ENCODE measurements at places on chromosomes 7 and 10.

GRCh38 chr7:100867040-100867775, at the start of gene TRIP6:
TSS of gene TRIP6 (plus strand) at chr7:100867387. CDS start at chr7:100867498, 111 bp downstream.
- DNase-seq = peak; percentile 94

DNA sequence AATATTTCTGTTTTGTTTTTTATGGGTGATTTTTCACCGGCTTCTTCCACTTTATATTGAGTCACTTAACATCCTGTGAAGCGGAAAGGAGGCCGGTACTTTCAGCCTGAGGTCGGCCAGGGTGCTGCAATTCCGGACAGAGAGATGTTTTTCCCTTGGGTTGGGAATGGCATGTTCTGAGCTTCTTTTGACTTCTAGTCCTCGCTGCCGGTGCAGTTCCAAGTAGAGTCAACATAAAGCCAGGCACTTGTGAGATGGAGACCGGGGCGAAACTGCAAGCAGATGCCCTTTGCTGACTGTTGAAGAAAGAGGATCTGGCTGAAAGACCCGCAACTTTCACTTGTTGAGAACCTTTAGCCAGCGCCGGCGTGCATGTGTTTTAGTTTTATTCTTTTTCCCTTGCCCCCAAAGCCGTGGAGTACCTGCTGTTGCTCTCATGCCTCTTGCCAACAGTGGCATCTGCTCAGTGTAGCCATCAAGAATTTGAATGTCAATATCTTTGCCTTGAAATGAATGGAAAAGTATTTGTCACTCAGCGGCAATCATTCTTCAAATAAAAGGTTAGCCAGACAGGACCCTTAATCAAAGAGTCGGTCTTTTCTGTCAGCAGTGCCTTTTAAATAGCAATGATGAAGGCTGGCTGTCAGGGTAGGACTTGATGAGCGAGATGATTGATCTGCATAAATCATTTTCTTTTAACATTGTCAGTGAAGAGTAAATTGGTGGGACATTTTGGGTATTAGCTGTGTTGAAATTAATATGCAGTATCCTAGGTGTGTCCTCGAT, 351.2 kb downstream of the LRMDA start:
- DNase-seq = no peak

- DNase-seq = no peak
These were observed 184.8 kb downstream of the SEMA3A start for GRCh38 chr7:84009782-84010181.

GRCh38 chr10:70370766-70371165, 11.7 kb downstream of the LRRC20 start:
- no peak for DNase-seq

- no peak for DNase-seq
These were observed 627 bp upstream of the SSMEM1 start for GRCh38 chr7:130207033-130207432.

DNA sequence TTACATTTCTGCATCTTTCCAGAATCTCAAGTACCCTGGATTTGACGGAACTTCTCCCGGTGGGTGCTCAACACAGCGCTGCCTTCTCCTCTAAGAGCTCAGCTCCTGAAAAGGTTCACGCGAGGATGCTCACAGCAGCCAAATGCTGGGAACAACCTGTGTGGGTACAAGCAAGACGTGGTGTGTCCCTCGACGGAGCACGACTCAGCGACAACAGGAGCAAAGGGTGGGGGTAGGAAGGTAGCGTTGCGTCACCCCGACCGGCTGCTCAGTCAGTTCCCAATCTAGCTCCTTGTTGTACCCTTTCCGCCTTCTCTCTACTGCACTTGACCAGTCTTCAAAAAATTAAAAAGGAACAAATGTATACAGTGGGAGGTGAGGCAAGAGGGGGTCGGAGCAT, 117.3 kb downstream of the PTPRN2 start:
- DNase-seq = no peak

DNA sequence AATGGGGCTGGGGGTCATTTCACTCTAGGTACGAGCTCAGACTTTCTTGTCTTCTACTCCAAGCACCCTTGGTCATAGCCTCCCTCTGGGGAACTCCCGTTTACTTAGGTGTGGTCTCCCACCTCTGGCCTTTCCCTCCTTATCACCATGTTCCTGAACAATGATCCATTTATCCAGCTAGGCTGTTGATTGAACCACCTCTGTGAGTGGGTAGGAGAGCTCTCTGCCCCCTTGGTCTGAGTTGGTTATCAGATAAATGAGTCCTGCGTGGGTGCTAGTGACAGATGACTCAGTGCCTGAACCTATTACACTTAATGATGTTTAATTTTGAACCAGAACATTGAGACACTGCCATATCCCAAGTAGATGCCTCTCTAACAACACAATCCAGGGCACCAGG, 9.4 kb downstream of the BLNK start:
- DNase-seq = no peak

DNA sequence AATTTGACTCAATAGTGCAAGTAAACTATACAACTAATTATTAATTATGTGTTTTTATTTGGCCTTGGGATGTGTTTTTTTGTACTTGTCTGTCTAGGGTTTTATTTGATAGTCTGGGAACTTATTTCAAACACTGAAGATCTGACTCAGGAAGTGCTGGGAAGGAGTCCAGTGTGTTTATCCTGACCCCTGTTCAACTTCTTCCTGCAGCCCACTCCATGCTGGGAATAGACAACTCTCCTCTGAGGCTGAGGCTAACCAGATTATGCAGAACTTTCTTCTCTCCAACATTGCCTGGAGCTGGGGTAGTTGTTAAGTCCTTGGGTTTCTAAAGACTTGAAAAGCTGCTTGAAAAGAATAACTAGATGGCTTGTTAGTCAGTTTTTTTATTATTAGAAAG, 6.9 kb downstream of the CISD1 start:
- DNase-seq = peak; percentile 62

DNA sequence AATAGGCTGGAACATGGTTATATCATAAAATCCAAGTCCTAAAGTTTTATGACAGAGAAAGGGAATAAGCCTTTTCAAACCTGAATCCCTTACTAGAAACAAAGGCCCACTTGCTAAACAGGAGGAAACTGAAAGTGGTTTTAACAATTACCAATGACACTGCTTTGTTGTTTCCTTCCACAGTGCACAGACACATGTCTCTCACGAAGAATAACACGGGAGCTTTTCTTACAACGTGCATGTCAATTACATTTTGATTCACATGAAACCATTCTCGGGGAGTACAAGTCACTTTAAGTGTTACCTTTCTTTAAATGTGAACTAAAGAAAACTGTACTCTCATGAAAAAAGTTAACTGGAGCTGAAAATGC, 1.4 kb downstream of the MRPS33 start:
- no peak for DNase-seq

GRCh38 chr10:111200505-111201186, 123.8 kb downstream of the ADRA2A start:
- no peak for DNase-seq

Measured in fibroblast of mammary gland (primary cell).